ENCODE measurements at places on chromosomes 3 and 15.
A peak's percentile ranks its signal among the peaks of the same experiment; 100 is the strongest.

DNA sequence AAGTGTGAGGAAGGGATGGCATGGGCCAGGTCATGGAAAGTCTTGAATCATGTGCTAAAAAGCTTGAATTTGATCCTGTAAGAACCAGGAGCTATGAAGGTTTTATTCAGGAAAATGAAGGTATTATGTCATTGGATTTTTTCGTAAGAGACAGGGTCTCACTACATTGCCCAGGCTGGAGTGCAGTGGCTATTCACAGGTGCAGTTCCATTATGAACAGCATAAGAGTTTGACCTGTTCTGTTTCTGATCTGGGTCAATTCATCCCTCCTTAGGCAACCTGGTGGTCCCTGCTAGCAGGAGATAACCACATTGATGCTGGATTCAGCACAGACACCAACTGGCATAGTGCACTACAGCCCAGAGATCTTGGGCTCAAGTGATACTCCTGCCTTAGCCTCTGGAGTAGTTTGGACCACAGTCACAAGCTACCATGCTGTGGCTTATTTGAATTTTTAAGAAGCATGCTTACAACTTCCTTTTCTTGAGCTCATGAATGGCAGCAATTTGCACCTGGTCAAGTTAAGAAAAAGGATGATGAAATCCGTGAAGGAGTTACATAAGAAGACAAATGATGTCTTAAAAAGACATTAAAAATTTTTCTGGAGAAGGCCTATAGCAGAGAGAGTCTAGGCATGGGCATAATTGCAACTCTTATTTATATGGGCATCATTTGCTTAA, 79.1 kb downstream of the CADPS start:
- no peak for DNase-seq

DNA sequence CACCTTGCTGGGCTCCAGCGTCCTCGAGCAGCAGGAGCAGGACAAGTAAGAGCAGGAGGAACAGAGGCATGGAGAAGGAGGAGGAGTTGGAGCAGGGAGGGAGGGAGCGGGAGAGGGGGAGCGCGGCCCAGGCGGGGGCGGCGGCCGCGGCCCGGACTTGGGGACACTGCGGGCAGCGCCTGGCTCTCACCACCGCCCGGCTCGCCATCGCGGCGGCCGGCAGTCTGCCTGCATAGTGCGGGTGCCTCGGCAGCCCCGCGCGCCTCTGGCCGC, 440 bp downstream of the DCBLD2 start:
- peak; percentile 4 for DNase-seq

GRCh38 chr3:57942388-57942787, 65.8 kb upstream of the FLNB start:
- DNase-seq = no peak

- DNase-seq = peak; percentile 43
Measured at GRCh38 chr3:150303768-150304167, 104.3 kb upstream of the TSC22D2 start.

- DNase-seq = peak; percentile 82
Measured at GRCh38 chr3:172517859-172518466, 5.3 kb downstream of the TNFSF10 start.

- DNase-seq = peak; percentile 21
Measured at GRCh38 chr3:126956866-126957650, 25.9 kb upstream of the PLXNA1 start.

- no peak for DNase-seq
Measured at GRCh38 chr15:85840802-85841152, 46.1 kb upstream of the KLHL25 start.

DNA sequence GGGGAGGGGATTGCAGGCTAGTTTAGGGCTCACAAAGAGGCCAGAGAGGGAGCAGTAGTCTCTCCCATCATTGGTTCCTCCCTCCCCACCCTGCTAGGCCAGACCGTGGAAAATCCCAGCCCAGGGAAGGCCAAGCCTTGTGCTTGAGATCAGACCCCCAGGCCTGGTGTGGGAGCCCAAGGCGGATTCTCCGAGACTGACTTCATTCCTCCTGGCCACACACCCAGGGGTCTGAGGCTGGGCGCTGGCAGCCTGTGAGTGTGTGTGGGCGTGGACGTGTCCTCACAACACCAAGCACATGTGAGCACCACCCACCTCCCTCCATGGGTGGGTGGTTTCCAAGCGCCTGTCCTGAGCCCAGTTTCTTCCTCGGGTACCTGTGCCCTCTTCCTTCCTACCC, 4.1 kb downstream of the LOXL1 start:
- DNase-seq = no peak

GRCh38 chr3:48747015-48747615, 30.1 kb upstream of the IP6K2 start:
- DNase-seq = no peak

- DNase-seq = no peak
Measured at GRCh38 chr15:41773332-41773728, 954 bp upstream of the MAPKBP1 start.

DNA sequence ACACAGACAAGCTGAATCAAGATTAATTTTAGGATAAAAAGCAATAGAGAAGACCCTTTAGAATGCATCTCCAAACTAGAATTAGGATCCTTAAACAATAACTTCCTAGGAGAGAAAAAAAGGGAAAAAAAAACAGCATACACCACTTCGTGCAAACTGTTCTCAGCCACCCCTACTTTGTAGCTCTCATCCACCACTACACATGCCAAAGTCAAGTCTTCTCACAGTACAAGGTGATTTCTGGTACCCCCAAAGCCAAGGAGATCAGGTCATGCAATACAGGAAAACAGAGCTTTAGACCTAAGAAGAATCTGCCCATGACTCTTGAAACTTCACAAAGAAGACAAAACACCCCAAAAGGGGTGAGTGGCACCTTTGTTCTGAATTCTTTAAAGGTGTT, 166.9 kb downstream of the SUCNR1 start:
- DNase-seq = no peak

- peak; percentile 98 for DNase-seq
Measured at GRCh38 chr3:11846281-11847266, at the start of gene TAMM41. TSS of gene TAMM41 (minus strand) at chr3:11846885. CDS start at chr3:11846636, 249 bp downstream.

DNA sequence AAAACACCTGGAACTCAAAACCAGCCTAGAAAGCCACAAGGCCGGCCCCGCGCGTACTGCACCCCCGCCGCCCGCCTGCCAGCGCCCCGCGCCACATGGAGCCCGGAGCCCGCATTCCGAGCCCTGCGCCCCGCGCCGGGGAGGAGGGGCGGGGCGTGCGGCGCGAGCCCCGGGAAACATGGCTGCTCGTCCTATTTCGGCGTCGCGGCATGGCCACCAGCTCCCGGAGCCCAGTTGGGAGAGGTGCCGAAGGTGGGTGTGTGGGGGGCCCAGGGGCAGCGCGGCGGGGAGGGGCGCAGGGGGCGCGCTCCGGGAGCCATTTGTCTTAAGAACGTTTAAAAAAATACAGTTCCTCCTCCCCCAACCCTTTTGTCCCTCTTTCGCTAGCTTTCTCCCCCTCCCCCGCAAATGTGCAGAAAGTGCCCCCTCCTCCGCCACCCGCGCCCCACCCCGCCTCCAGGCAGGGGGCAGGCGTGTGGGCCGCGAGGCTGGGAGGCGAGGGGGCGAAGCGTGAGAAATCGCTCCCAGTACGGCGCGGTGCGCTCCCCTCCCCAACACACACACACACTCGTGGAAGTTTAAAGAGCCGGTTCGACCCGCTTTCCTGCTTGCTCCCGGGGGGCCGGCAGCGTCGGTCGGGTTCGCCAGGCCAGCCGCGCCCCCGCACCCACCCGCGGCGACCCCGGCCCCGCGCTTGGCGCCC, 2.5 kb downstream of the ANP32A start:
- DNase-seq = peak; percentile 63

DNA sequence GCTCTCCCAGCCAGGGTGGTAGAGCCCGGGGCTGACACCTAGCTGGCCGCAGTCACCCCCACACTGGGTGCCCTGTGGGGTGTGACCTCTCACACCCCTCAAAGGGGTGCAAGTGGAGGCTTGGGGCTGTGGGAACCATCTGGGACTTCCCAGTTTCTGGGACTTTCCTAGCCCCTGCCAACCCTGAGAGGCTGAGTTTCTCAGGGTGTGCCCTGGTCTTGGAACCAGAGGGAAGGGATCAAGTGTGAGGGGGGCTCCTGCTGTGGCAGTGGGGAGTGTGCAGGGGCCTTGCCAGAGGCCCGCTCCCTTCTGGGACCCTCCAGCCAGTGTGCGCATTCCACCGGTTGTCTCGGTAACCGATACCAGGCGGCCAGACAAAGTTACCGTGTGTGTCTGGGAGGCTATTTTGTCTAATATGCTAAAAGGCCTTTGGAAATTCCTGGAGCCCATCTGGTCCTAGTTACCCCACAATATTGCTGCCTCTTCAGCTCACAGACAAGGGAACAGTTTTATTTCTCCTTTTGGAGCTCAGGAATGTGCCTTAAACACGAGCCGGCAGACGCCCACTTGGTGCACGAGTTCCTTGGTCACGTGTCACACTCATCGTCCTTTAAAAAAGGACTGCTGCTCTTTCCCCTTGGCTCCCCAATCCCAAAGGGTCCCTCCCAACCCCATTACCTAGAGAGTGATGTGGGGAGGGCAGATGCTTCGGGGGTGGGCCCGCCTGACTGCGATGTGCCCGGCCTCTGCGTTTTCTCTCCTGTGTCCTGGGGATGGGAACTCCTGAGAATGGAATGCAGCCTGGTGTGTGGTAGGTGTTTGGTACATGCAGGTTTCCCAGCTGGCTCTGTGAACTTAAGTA, 33.2 kb downstream of the HDAC11 start:
- no peak for DNase-seq

GRCh38 chr3:165614337-165614736, 222.9 kb downstream of the BCHE start:
- DNase-seq = no peak

GRCh38 chr3:112629425-112629824, 11.5 kb downstream of the CCDC80 start:
- DNase-seq = peak; percentile 40

GRCh38 chr3:9944271-9944670, 7.9 kb downstream of the PRRT3 start:
- no peak for DNase-seq

GRCh38 chr15:37100109-37100965, at the start of gene MEIS2:
TSS of gene MEIS2 (minus strand) at chr15:37100549. CDS start at chr15:37099466, 1,083 bp downstream.
- DNase-seq = peak; percentile 8

DNA sequence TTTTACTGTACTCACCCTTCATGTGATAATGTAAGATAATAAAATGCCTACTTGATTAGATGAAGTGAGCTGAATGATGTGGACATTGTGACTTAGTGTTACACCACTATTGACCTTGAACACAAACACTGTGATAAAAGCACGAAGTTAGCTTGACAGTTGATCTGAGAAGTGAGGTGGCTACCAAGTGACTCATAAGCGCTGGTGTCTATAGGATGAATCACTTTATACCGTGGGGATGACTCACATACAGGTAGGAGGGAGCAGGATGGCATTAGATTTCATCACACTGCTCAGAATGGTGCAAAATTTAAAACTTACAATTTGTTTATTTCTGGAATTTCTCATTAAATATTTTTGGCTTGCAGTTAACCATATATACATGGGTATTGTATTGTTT, 174.7 kb upstream of the CNTN3 start:
- DNase-seq = no peak

- DNase-seq = no peak
Measured at GRCh38 chr3:93989241-93989640, 9.3 kb downstream of the ARL13B start.

DNA sequence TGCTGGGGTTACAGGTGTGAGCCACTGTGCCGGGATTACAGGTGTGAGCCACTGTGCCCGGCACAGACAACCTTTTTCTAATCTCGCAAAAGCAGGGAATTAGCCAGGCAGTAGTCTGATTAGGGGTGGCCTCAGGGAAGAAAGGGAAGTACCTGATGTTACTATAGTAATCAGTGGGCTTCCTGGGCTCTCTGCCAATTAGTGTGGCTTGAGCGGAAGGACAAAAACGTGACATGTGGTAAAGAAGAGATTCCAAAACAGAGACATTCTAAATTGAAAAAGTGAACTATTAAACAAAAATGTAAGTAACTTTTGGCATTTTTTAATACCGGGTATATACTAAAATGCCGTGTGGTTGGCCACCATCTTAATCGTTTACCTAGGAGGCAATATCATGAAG, 48.1 kb downstream of the CFAP20DC start:
- DNase-seq = peak; percentile 30

GRCh38 chr3:78604341-78604740, 1163.5 kb downstream of the ROBO1 start:
- no peak for DNase-seq

GRCh38 chr3:63076357-63076756, 201.1 kb upstream of the CADPS start:
- DNase-seq = no peak

GRCh38 chr3:133096900-133097613, 58.9 kb downstream of the TMEM108 start:
- DNase-seq = no peak

- no peak for DNase-seq
Measured at GRCh38 chr3:16134173-16134928, 40.1 kb upstream of the GALNT15 start.

GRCh38 chr3:134312873-134313846, 61.1 kb downstream of the AMOTL2 start:
- no peak for DNase-seq

- no peak for DNase-seq
Measured at GRCh38 chr15:53472883-53473282, 286.6 kb downstream of the WDR72 start.

GRCh38 chr3:77421916-77422315, 382.0 kb downstream of the ROBO2 start:
- DNase-seq = no peak

GRCh38 chr3:133840767-133841166, 35.2 kb downstream of the SRPRB start:
- no peak for DNase-seq

DNA sequence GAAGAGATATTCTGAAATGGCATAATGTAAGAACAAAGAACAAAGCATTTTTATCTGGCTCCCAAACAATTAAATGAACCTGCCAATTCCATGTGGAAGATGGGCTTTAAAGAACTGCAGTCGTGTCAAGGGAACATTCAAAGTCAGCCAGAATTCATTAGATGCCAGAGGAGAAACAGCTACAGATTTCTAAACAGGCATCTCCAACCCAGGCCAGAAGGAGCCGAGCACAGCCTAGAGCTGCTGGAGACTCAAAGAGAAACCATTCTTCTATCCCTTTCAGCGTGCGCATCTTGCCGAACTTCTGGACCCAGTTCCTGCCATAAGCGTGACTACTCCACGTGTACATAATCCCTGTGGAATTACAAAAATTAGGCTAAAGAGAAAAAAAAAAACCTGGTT, 60.4 kb downstream of the MB21D2 start:
- DNase-seq = no peak

GRCh38 chr15:91947293-91947679, 93.8 kb downstream of the SLCO3A1 start:
- peak; percentile 70 for DNase-seq

DNA sequence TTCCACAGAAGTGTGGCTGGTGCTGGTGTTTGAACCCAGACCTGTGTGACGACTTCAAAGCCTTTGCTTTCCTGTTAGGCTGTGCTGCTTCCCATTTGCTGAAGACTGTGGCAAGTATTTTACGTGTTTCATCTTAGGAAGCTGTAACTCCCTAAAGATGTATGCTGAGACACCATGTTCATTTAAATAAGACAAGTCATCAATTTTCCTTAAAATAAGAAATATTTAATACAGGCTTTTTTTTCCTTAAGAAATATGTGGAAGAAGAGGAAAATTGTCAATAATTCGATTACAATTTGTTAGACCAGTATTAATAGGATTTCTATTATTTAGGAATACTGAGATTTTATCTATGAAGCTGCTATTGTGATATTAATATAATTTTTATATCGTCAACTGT, 58.4 kb downstream of the LMLN start:
- no peak for DNase-seq

Data from inflammatory macrophage (primary cell).